Left kidney (tissue), 8 donors: ENCODE measurements at places on chromosomes 1 and 21. TPM values are rescaled to one million over a fixed set of nuclear protein-coding genes. Genes with fewer than 3 reads are reported as not detected.

DNA sequence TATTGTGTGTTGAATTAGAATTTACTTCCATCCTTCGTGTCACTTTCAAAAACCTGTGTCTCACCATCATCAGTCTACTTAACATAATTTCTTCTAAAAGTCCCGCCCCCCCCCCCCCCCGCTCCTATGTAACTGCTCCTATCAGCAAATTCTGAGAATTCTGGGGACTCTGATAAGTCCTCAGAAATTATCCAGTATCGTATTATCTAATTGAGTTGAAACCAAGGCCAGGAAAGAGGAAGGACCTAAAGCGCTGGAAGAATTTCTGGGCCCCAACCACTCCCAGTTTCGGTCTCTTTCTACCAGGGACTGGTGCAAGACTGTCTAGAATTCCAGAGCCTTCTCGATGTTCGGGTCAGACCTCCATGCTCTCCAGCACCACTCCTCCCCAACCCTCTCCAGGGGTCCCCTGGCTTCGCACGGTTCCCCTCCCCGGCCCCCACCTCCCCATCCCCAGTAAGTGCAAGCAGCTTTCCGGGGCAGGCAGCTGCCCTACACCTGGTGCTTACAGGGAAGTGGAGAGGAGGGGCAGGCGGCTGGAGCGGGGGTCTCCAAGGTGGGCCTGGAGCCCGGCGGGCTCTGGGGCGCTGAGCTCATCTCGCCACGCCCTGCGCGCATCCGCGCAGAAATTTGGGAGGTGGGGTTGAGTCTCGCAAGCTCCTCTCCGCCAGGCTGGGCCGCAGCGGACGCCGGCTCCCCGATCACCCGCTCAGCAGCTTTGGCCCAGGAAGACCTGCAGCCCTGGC lies 16.0 kb upstream of the ZNF496 start:
- DNase-seq, result no peak

- DNase-seq, result no peak
Measured at GRCh38 chr1:195185321-195185720, 1422.9 kb downstream of the KCNT2 start.

DNA sequence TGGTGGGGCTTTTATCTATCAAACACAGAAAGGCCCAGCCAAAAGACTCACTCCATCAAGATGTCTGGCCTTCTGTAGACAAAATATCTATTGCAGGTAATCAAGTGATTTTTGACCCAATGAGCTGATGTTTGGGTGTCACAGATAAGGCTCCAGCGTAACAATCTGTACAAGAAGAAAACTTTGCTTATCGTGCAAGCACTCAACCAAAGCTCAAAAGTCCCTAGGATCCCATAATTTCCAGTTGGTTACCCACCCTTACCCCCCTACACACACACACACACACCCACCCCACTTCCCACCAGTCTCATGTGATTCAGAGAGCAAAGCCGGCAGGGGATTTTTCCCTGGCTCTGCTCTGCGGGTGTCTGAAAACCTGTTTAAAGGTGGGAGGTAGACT lies 5.8 kb downstream of the ITPKB start:
- DNase-seq, result no peak

DNA sequence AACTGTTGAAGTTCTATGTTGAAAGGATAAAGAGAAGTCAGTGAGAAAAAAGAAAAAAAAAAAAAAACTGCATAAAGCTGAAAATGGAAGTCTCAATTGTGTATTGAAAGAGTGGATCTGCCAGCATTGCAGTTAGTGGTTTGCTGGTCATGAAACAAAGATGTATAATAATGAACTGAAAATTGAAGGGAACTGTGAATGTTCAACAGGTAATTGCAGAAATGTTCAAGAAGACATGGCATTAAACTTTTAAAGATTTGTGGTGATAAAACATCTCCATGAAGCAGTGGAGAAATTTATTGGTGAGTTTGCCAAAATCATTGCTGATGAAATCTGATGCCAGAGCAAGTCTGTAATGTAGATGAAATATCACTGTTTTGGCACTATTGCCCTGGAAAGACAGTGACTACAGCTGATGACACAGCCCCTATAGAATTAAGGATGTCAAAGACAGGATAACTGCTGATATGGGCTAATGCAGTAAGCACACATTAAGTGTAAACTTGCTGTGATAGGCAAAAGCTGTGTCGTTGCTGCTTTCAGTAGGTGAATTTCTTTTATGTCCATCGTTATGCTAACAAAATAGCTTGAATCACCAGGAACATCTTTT lies 71.0 kb downstream of the RD3 start:
- DNase-seq, result no peak

GRCh38 chr21:33848249-33848953 lies 67.2 kb downstream of the ATP5PO start:
- DNase-seq, result peak; percentile 63

DNA sequence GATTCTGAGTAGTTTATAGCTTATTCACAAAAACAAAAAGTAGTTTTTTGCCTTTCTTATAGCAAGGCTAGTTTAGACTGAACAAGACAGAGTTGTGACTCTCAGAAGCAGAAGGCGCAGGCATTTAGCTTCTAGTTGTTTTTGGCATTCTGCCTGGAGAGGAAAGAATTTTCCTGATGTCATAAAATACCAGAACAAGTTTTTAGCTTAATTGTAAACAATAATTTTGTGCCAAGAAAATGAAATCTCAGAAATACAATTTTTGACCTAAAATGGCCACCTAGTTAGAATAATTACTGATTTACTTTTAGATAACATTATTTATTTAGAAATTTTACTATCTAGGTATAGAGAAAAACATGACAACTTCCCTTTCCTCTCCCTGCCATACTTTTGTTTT lies 1.0 kb downstream of the DNAJB4 start:
- DNase-seq, result peak; percentile 88

GRCh38 chr1:3359351-3359750 lies 95.1 kb upstream of the ARHGEF16 start:
- no peak for DNase-seq

C1orf141 gene
- 0.13 TPM for polyA plus RNA-seq
